Stimulated activated CD8-positive, alpha-beta memory T cell treated with anti-CD3 and anti-CD28 coated beads, Interleukin-4, amount 100 ng/mL, for 24 hours (primary cell): ENCODE measurements at places on chromosomes 2 and 18.

DNA sequence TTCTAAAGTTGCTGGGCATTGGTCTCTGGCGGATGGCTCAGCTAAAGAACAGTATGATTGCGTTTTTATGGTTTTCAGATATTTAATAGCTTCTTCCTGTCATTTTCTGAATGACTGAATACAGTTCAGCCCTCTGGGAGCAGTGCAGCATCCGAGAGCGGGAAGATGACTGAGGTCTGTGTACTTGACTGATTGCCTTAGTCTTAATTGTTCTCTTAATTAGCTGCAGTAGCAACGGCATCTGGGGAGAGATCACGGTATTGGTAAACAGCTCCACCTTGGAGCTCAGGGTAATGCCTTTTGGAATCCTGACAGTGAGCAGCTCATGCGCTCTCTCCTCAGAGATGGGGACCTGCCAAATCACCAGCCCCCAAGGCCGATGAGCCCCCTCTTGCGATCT, 481.4 kb upstream of the SPRED2 start:
- no peak for DNase-seq

DNA sequence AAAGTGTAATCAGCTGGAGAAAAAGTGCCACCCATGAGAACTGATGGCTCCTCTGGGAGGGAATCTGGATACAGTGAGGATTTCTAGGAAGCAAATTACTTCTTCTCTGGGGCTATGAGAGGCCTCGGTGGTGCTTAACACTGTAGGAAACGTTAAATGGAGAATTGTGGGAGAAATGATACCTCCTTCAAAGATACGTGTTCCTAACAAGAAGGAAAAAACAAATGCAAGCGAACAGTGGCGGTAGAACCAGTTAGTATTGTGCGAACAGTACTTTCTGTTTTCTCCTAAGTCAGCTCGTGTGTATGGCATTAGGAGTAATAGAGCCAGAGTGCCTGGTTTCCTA, 587 bp upstream of the MTIF2 start:
- DNase-seq: no peak

- DNase-seq: no peak
These were observed 403.3 kb upstream of the NETO1 start for GRCh38 chr18:73270920-73271634.

- DNase-seq: no peak
These were observed 42.1 kb upstream of the SNTG2 start for GRCh38 chr2:908568-908967.

DNA sequence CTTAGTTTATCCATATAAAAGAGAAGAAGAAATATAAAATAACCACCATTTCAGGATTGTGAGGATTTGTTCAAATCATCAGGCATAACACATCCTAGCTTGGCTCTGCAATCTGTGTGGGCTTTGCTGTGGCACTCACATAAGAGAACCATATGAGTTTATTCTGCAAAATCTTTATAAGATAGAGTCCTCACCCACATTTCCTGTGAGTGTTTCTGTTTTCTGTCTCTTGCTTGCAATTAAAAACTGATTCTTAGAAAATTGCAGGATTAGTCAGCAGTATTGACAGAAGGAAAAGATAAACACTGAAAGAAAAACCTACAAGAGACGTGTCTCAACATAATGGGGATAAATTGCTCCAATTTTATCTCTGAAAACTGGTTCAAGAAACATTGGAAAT, 258.5 kb downstream of the RND3 start:
- no peak for DNase-seq
